ENCODE measurements at places on chromosomes 11 and 22.

GRCh38 chr11:70948855-70949531 lies 303.4 kb downstream of the SHANK2 start:
- no peak for DNase-seq

DNA sequence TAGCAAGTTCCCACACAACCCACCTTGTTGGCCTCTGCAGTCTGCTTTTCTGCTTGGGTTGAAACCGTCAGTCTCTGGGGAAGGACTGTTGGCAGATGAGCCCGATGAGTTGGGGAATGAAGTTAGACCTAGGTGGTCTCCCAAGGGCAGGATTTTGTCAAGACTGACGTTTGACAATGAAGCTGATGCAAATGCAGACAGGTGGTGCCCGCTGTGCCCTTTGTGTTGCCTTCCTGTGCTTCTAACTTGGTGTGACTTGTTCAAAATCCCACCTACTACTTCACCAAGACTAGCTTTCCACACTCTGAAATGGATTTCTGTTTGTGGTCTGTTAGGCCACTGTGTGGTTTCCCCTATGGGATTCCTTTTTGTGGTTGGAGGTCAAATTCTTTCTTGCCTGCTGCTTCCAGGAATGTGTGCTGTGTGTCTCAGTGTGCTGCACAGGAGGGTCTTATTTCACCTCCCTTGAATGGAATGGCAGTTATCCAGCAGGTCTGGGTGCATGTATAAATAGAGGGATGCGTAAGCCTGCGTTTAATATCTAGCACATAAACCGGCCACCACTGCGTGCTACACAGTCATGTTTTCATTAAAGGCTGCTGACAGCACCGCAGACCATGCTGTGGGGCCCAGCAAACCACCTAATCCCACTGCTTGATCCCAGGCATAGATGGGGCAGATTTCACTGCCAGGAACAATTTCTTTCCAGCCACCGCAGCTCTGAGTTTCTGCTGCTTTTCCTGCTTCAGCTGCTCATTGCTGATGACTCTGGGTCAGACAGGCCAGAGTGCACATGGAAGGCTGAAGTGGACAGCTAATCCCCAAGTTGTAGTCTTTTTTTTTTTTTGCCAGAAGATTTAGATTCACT lies 44.8 kb downstream of the ADAMTS8 start:
- no peak for DNase-seq

GRCh38 chr11:134312223-134312622 lies 19.6 kb upstream of the GLB1L2 start:
- no peak for DNase-seq

DNA sequence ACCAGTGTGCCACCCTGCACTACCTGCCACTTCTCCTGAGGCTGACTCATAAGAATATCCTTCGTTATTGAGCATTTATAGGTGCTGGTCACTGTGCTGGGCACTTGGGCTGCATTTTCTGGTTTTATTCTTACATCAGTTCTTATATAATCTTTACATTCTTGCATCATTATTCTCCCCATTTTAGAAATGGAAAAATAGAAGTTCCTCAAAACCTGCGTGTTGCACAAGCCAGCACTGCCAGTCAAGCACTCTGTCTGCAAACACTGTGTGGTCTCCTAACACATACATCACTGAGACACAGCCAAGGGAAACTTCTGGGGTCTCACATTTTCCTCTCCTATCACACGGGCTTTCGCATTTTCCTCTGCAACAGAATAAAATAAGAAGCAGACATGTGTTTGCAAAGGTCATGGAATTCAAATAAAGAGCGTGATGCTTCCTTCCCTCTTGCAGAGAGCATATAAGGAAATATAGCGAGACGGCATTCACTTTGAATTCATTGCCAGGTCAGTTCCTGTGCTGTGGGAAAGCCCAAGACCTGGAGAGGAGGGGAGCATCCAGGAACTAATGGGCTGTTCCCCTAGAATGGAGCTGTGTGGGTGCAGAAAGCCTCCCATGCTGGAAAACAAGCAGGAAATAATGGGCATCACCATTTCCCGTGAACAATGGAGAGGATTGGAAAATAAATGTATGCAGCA lies 73.9 kb upstream of the SEZ6L start:
- no peak for DNase-seq

DNA sequence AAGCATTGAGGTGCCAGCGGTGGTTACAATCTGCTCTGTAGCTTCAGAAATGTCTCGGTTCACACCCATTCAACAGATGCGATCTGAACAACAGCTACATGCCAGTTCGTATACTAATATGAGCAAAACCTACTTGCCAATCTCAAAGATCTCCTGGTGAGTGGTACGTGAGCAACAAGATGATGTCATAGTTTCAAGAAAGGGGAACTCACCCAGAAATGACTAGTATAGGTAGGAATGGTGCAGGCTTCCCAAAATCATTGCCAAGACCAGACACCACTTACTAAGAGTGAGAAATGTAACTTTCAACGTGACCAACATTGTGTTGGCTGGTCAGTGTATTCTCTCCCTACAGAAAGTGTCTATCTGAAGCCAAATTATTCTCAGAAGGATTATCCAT lies 31.1 kb downstream of the OR6Q1 start:
- no peak for DNase-seq

DNA sequence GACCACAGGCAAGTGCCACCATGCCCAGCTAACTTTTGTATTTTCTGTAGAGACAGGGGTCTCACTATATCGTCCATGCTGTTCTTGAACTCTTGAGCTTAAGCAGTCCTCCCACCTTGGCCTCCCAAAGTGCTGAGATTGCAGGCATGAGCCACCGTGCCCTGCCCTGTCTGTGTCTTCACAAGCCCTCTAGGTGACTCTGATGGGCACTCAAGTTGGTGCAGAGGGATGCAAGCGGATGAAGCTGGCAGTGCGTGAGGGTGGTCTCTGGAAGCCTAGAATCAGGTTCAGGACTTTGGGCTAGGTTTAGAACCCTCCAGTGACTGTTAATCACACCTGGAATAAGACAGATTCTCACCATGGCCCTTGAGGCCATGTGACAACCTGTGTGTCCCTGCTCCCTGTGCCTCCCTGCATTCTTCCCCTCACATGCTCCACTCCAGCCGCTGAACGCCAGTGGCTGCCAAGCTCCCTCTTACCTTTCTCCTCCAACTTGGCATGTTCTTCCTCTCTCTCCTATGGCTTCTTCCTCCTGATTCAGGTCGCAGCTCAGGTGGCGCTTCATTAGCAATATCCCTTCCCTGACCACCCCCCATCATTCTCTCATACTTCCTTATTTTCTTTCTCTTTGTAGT lies 242.3 kb upstream of the TBCEL start:
- no peak for DNase-seq

DNA sequence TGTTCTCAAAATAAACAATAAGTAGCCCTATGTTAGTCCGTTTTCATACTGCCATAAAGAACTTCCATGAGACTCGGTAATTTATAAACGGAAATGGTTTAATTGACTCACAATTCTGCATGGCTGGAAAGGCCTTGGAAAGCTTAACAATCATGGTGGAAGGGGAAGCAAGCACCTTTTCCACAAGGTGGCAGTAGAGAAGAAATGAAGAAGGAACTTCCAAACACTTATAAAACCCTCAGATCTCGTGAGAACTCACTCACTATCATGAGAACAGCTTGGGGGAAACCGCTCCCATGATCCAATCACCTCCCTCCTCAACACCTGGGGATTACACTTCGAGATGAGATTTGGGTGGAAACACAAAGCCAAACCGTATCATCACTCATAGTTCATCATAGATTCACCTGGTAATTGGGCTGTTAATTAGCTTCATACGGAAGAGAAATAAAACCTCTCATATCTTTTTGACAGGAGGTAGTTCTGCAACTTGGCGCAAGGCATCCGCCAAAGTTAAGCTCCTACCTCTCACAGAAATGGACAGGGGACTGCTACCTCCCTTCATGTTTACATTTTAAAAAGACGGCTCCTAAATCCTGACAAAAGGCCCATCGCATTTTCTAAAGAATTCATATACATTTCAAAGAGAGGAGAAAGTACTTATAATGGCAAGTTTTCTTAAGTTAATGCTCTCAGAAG lies 49.0 kb downstream of the MUC15 start:
- DNase-seq: no peak

Data from CD4-positive, alpha-beta T cell treated with Interferon alpha-2 for 1 hour (primary cell).